ENCODE measurements at places on chromosomes 7 and 10.
A peak's percentile ranks its signal among the peaks of the same experiment; 100 is the strongest.

DNA sequence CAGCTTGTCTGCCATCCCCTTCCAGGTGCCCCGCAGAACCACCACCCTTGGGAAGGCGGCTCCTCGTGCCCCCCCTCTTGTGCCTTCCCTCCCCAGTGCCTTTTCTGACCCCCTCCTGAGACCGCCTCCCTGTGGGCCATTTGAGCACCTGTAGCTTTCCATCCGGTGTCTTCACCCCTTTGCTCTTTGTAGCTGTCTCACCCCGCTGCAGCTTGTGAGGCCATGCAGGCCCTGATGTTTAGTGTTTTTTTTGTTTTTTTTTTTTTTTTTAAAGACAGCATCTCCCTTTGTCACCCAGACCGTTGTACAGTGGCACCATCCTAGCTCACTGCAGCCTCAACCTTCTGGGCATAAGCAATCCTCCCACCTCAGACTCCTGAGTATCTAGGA is 52.5 kb downstream of the CUX1 start:
- no peak for DNase-seq

GRCh38 chr10:123132576-123133477 is 2.9 kb upstream of the HMX3 start:
- DNase-seq, result peak; percentile 91

DNA sequence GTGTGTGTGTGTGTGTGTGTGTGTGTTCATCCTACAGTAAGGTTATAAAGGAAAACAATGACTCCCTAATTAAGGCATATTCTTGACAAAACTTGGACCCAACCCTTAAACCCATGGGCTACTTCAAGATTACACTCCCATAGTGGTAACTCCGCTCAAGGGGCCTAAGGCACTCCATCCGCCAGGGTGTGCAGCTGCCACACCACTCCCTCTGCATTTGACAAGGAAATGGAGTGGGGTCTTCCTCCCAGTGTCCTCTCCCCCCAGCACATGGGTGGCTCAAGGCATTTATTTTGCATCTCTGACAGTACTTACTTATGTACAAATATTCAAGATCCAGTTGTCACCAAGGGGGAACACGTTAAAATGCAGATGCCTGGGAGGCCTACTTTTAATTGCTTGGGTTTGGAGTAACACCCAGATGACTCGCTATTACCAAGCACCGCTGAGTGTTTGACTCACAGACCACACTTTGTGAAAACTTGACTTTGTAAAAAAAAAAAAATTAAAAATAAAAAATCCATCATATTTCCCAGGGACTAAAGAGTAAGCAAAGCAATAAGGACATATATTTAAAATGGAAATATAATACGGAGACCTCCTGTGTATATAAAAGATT is 53.0 kb upstream of the AGR3 start:
- DNase-seq, result peak; percentile 22

GRCh38 chr7:80636709-80637108 is 1.7 kb upstream of the CD36 start:
- DNase-seq, result no peak

- no peak for DNase-seq
Observed at GRCh38 chr10:70753841-70754621, 31.1 kb downstream of the TBATA start.

DNA sequence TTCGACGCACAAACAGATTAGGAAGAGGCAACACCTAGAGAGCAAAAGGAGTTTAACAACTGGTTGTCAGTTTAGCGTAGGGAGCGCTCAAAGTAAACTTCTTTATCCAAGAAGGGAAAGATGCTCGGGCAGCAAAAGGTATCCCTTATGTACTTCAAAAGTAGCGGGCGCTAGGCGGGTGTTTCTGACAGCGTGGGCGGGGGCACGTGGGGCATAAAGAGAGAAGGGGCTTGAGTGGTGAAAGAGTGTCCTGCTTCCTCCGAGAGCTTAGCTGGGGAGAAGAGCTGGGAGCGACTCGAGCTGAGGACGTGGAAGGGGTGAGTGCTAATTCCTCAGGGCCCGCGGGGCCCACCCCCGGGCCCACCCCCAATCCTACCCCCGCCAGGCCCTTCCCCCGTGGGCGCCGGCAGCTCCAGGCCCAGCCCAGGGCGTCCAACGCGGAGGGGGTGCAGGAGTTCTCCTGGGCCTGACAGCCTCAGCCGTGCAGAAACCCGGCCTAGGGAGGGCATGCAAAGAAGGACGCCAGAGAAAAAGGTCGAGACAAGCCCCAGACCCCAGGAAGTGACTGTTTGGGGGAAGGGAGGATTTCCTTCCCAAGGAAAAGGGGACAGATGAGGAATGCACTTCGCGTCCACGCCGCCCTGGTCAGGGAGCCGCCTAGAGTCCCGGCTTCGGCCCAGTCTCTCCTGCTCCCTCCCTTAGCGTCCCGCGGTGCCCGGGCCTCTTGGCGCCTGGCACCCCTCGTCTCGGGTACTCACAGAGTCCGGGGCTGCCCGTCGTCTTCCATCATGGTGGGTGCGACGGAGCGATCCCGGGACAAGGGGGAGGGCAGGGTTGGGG is 868 bp downstream of the TIAL1 start:
- peak; percentile 80 for DNase-seq

- no peak for DNase-seq
Observed at GRCh38 chr7:123230147-123230546, 30.4 kb upstream of the SLC13A1 start.

GRCh38 chr7:158322616-158323530 is 264.8 kb downstream of the PTPRN2 start:
- DNase-seq, result no peak

DNA sequence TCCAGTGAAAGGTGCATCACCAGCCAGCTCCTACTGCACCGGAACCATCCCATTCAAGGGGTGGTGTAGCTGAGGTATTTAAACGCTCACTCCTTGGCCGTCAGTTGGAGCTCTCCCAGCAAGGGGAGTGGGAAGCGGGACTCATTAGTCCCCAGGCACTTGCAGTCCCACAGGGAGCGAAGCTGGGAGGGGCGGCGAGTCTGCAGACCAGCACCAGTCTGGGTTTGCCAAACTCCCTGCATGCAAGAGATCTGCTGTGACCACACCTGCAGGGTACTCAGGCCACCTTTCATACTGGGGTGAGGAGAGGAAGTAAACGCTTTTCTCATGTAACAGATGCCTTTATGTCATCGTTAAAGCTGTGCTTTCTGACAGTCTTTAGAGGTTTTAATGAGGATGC is 187.9 kb downstream of the PTPRN2 start:
- no peak for DNase-seq

DNA sequence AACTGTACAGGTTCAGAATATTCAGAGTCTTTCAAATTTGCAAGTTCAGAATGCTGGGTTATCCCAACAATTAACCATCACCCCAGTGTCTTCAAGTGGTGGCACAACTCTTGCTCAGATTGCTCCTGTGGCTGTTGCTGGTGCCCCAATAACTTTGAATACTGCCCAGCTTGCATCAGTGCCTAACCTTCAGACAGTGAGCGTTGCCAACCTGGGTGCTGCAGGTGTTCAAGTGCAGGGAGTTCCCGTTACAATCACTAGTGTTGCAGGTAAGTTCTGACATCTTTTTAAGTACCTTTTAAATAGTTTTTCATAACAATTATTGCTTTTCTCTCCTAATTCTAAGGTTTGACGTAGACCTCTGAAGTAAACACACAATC is 2.7 kb downstream of the SP4 start:
- DNase-seq, result no peak

- DNase-seq, result no peak
Observed at GRCh38 chr7:1678081-1678543, 8.0 kb downstream of the ELFN1 start.

DNA sequence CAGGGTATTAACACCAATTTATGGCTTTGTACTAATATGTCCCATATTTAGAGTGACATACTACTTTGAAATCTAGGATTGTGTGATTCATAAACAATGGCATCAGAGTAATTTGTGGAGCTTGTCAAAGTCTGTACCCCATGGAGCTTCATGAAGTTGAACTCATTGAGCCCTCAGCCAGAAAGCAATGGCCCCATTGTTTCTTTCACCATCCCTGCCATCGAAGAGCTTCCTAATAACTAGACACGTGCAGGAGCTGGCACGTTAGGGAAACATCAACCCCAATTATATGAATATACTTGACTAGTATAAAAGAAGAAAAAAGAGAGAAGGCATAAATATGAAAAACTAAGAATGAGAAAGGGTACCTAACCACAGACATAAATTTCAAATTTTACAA is 206.6 kb downstream of the CXCL12 start:
- no peak for DNase-seq

DNA sequence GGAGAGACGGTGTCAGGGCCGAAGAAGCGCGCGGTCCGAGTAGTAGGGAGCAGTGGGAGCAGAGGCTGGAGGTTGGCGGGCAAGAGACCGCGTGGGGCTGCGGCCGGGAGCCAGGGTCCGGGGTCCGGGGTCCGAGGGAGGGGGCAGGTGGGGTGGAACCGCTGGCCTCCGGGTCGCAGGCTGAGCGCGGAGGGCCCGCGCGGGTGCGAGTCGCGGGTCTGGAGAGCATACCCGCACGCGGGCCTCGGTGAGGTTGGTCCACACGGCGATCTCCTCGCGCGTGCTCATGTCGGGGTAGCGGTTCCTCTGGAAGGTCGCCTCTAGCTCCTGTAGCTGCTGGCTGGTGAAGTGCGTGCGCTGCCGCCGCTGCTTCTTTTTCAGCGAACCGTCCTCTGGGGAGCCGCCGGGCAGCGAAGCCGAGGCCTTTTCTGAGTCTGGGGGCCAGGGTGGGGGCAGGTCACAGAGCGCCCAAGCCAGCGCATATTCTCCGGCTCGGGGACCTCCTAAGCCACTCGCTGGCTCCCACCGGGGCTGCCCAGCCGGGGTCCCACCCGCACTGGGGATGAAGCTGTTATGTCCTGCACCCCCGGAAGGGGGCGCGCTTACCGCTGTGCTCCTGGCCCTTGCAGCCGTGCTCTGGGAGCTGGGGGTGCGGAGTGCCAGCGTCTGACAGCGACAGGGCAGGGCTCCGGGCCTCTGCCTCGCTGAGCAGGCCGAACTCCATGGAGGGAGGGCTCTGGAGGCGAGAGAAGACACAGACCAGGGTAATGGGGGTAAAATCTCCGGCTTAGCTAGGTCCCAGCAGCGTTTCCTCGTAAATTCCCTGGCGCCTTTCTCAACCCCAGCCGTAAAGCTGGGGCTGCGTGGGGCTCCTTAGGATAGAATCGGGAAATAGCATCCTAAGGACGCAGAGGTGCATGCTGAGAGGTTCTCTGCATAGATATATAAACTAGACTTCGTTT is 5.5 kb downstream of the ELOVL3 start:
- DNase-seq, result peak; percentile 83

GRCh38 chr7:99201027-99201426 is 6.9 kb downstream of the KPNA7 start:
- no peak for DNase-seq

- DNase-seq, result no peak
Observed at GRCh38 chr10:52454491-52454890, 140.4 kb downstream of the DKK1 start.

GRCh38 chr7:37433166-37433565 is 15.5 kb downstream of the ELMO1 start:
- no peak for DNase-seq

- DNase-seq, result no peak
Observed at GRCh38 chr10:78494179-78494578, 460.5 kb downstream of the RPS24 start.

- no peak for DNase-seq
Observed at GRCh38 chr7:47344171-47344955, 237.5 kb downstream of the TNS3 start.

- DNase-seq, result no peak
Observed at GRCh38 chr7:120097020-120097419, 176.0 kb upstream of the KCND2 start.

GRCh38 chr7:148883266-148884048 is 634 bp downstream of the EZH2 start:
- DNase-seq, result peak; percentile 64

GRCh38 chr10:30853066-30853465 is 178.6 kb downstream of the ZNF438 start:
- DNase-seq, result no peak

DNA sequence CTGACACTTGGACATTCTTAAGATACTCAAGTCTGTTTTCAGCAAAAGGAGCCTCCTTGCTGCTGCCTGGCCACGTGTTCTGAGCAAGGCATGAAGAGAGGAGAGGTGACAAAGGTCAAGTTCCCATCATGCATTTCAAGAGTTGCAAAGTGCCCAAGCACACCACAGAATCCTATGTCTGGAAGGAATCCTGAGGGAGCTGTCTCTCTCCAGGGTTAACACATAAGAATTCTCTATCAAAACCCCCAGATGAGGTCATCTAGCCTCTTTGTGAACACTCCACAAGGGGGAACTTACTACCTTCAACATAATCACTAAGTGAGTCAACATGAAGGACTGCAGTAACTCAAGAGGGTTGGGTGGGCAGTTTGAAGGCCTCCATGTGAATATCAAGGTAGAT is 155.5 kb downstream of the RNF216 start:
- no peak for DNase-seq

- DNase-seq, result no peak
Observed at GRCh38 chr7:66609176-66609575, 19.5 kb upstream of the KCTD7 start.

DNA sequence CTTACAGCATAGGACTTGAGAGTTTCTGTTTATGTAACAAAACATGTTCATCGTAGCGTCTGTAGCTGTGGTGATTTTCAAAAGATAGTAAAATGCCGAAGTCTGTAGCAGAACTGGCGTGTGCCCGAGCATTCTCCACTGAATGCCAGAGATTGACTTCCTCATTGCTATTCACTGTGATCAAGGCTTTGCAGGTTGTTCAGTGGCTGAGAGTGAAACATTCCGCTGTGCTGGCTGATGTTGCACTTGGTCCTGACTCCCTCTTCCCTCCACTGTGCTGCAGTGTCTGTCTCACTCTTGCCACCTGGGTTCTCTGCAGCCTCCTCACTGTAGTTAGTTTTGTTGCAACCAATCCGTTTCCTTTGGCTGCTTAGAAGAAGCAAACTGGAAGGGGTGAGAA is 37.6 kb downstream of the FHIP2A start:
- no peak for DNase-seq

GRCh38 chr7:101989101-101989500 is 171.7 kb downstream of the CUX1 start:
- no peak for DNase-seq

- no peak for DNase-seq
Observed at GRCh38 chr7:77631820-77632219, 64.4 kb upstream of the RSBN1L start.

GRCh38 chr7:27164045-27164366 is 1.3 kb downstream of the HOXA9 start:
- DNase-seq, result no peak
